ENCODE measurements at places on chromosomes 16 and 17.
A peak's percentile ranks its signal among the peaks of the same experiment; 100 is the strongest.

GRCh38 chr16:71479420-71479819 lies 9.7 kb downstream of the ZNF19 start:
- no peak for DNase-seq

DNA sequence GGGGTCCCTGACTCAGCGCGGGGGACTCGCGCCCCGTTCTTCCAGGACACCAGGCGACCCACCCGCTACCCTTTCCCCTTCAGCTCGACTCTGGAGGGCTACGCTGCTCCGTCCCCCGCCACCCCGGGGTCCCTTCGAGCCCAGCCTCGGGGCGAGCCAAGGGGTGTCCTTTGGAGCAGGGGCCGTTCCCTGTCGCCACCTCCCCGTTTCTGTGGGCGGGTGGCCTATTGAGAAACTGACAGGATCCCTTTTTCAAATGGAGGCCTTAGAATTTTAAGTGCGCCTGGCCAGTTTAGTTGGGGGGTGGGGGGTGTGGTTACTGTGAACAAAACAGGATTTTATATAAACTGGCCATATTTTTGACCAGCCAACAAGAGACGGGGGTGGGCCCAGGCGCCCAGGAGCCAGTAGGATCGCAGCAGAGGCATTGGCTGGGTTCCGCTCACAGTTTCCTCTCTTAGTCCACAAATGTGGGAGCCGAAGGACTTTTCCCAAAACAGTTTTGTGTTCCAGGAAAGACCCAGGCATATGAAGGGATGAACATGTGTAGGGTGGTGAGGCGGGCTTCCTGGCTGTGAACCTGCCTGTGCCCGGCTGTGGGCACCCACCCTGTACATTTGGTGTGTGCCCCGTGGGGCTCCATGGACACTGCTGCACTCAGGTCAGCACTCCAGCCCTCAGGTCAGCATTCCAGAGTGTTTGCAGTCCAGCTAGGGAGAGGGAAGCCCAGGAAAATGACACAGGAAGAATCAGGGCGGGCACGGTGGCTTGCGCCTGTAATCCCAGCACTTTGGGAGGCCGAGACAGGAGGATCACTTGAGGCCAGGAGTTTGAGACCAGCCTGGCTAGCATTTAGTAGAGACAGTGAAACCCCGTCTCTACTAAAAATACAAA lies 722 bp upstream of the TIMP2 start:
- no peak for DNase-seq

DNA sequence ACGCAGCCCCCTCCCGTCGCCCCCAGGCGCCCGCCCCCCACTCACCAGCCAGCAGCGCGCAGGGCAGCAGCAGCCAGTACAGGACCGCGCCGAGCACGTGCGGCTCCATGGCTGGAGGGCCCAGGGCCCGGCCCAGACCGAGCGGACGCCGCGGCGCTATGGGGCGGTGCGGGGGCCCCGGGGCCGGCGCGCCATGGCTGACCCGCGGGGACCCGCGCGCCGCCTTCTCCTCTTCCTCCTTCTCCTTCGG lies 239 bp downstream of the PIEZO1 start:
- no peak for DNase-seq

GRCh38 chr17:78433780-78434335 lies 55.4 kb downstream of the PGS1 start:
- no peak for DNase-seq

DNA sequence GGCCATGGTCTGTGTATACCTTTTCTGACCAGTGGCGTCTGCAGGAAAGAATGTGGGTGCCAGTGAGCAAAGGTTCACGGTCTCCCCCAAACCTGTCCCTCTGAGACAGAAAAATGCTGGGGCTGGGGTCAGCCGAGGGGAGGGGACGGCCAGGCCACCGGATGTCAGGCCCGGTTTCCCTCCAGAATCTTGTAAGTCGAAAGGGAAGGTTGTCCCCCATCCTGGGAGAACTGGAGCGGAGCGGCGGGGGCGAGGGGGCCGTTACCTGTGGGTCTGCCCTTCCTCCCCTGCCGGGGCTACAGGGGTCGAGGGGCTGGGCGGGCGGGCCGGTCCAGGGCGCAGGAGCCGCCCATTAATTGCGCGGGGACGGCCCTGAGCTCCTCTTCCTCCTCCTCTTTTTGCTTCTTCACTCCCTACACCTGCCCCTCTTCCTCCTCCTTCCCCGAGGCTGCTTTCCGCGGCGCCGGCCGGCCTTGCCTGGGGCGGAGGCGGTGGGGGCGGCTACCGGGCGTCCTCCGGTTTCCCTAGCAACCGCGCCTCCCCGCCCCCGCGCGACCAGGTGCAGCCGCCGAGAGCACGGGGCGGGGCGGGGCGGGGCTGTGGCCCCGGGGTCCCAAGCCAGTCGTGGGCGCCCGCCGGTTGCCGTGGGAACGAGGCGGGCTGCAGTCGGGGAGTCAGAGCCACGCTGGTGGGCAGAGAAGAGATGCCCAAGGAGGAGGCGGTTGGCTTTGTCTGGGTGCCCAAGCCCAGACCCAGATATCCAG lies at the start of gene MARCHF10:
Gene MARCHF10, minus strand, starts transcription at position 503 of the 764 bp plus-strand sequence. CDS start 6,579 bp downstream, outside the sequence.
- DNase-seq: peak; percentile 2

DNA sequence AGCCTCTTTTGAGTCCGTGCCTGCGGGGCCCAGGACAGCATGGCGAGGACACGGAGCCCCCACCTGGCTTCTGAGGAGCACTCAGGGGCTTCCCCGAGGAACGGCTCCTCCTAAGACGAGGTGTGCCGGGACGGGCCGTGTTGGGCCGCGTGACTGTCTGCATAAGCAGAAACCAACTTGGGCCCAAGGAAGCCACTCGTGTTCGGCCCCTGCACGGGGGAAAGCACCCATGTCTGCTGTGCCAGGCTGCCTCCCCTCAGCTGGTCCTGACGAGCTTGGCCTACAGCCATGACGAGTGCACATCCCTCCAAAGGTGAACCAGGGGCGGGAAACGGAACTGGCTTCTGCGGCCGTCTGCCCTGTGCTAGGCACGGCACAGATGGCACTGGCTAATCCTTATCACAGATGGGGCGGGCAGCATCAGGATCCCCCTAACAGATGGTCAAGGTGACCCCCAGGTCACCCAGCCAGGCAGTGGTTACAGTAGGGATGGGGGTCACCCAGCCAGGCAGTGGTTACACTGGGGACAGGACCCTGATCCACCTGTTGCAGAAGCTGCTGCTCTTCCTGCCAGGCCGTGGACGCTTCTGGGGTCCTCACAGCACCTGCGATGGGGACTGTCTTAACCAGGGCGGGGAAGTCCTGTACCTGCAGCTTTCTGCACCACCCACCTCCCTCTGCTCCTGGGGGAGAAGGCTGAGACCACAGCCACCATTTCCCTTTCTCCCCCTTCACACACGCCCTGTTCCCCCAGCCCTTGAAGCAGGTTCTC lies 25.6 kb downstream of the MRM3 start:
- no peak for DNase-seq

- no peak for DNase-seq
Measured at GRCh38 chr16:48136547-48137360, 19.0 kb downstream of the ABCC12 start.

DNA sequence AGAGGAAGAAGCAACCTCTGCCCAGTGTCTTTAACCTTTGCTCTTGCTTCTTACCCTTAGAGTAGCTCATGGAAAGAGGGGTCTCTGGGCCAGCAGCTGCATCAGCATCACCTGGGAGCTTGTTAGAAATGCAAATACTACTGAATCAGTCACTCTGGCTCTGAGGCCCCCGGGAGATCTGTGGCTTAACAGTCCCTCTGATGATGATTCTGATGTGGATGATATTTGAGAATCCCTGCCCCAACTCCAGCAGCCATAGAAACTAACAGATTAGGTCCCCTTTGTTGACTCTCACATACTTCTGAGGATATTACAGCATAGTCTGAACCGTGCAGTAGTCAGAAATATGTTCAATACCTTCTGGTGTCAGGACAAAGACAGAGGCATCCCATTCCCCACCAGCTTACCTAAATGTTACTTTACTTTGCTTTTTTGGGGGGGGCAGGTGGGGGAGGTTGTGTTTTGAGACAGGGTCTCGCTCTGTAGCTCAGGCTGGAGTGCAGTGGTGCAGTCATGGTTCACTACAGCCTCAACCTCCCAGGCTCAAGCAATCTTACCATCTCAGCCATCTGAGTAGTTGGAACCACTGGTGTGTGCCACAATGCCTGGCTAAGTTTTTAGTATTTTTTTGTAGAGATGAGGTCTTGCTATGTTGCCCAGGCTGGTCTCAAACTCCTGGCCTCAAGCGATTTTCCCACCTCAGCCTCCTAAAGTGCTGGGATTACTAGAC lies 220.1 kb downstream of the CCDC182 start:
- no peak for DNase-seq

- no peak for DNase-seq
Measured at GRCh38 chr17:54451051-54451450, 449.6 kb upstream of the TOM1L1 start.

- DNase-seq: no peak
Measured at GRCh38 chr17:39627047-39627711, 427 bp downstream of the PPP1R1B start.

- DNase-seq: peak; percentile 68
Measured at GRCh38 chr17:16243801-16244567, 27.0 kb downstream of the PIGL start.

DNA sequence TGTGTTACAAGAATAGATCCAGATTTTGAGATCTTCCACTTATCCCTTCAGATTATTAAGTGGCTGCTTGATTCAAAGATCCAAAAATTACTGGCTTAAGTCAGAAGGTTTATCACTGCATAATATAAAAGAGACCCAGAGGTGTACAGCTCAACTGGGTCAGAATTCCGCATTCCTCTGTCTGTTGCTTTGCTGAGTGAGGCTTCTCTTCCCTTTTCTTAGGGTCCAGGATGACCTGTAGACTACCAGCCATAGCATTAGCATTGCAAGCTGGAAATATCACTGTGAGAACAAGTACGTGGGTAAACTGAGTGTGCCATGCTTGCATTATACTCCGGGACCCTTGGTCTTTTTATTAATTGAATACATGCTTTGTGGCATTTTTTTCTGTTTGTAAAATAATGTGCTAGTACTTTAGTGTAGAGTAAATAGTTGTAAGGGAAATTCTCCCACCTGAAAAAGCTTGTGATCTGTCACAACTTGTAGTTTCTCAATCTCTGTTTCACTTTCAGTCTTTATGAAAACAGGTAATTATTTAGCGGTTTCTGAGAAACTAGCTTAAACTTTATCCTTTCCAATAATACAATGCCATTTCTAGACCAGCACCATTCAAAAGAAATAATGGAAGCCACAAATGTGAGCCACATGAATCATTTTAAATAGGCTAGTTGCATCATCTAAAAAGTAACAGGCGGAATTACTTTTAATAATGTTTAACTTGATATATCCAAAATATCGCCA lies 61.6 kb downstream of the TNRC6C start:
- DNase-seq: peak; percentile 58

- no peak for DNase-seq
Measured at GRCh38 chr16:75572864-75573542, 6.8 kb downstream of the GABARAPL2 start.

- DNase-seq: no peak
Measured at GRCh38 chr16:58421529-58421928, 29.3 kb downstream of the GINS3 start.

DNA sequence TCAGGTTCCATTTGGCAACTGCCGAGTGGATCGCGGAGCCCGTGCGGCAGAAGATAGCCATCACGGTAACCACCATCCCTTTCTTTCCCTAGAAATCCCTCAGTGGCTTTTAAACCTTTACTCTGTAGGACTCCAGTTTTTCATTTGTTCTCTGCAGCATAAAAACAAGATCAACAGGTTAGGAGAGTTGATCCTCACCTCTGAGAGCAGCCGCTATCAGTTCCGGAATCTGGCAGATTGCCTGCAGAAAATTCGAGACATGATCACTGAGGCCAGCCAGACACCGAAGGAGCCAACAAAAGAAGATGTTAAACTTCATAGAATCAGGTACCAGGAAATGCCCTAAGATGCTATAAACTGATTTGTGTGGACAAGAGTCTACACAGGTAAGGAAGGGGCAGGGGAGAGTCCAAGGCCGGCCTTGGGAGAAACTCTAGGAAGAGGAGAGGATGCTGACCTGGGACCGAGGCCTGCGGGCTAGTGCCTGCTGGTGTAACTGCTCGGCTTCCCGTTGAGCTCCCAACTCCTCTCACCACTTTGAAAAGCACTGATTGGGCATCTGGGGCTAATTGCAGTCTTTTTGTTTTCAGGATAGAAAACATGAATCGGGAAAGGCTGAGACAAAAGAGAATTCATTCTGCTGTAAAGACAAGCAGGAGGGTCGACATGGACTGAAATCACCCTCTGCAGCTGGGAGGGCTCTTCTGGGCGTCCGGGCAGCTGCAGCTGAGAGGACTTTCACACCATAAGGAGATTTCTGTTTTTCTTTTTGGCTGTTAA lies 8.1 kb downstream of the MRPL58 start:
- no peak for DNase-seq

DNA sequence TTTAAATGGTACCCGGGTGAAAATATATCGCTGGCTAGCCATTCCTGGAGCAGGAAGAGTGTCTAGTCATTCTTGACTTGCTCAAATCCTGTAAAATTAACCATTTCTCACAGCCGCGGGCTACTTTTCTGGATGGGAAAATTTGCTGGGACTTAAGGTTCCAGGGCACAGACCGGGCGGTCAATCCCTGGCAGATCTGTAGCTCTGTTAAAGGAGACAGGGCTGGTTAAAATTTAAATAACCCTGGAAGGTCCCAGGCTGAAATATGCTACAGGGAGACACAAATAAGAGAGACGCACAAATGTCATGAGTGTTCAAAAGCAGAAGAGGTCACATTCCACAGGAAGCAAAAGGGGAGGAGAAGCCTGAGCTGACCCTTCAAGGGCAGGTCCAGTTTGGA lies 229.6 kb upstream of the HSBP1 start:
- DNase-seq: no peak

GRCh38 chr16:3642397-3643094 lies 11.9 kb upstream of the DNASE1 start:
- no peak for DNase-seq

DNA sequence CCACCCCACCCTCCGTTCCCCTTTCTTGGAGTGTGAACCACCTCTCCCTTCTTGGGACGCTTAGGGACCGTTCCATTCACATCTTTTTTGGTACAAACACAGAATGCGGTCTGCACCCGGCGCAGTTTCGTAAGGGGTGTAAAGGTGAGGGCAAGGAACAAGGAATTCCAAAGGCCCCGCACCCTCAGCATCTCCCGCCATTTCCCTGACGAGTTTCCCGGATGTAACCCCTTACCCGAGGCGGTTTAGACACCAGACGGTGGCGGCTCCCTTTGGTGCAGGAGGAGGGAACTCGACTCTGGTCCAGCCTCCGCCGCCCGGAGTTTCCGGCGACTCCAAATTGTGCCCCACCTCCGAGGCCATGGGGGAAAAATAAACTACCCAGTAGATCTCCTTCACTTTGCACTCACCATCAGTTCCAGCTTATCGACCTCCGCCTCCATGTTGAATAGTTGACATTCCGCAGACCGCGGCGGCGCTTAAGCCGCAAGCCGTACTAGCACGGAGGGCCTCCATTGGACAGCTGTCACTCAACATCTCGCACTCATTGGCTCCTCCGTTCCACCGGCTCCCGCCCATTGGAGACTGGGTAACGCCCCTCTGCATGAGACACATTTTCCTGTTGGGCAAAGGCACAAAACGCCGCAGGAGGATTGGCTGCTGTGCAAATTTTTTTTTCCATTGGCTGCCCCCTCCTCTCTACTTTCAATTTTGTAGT lies at the start of gene SKA2:
Gene SKA2, minus strand, starts transcription at position 466 of the 718 bp plus-strand sequence. Its CDS starts 23 bp downstream, at position 443.
- DNase-seq: peak; percentile 99

All from activated CD4-positive, alpha-beta T cell treated with anti-CD3 and anti-CD28 coated beads, Interleukin-2, amount 50 U/mL, for 16 hours (primary cell).